ENCODE measurements at places on chromosomes 11 and 22. TPM values are rescaled to one million over a fixed set of nuclear protein-coding genes. Genes with fewer than 3 reads are reported as not detected.
A peak's percentile ranks its signal among the peaks of the same experiment; 100 is the strongest.

DNA sequence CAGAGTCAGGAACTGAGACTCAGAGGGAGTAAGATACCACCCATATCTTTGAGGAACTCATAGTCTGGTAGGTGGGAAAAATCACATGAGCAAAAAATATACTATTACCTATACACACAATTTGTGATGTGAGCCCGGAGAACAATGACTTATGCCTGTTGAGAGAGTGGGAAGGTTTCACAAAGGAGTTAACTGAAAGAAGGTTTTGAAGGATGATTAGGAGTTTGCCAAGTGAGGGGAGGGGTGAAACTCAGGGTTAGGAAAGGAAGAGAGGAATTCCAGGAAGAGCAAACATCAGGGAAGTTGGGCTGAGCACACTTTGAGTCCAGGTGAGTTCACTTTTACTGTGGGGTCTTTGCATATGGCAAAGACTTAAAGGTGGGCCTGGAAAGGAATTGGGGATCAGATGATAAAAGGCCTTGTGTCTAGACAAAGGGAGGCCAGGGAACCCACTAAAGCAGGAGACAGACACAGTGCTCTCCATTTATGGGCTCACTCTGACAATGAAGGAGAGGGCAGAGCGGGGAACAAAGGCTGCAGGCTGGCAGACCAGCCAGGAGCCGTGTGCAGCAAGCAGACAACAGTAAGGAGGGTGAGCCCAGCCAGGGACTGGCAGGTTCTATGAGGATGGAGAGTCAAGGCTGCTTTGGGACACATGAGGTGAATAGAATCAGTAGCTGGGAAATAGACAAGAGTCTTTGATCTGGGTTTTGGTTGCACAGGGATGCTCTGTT, 33.1 kb downstream of the TSPAN18 start:
- no peak for DNase-seq

DNA sequence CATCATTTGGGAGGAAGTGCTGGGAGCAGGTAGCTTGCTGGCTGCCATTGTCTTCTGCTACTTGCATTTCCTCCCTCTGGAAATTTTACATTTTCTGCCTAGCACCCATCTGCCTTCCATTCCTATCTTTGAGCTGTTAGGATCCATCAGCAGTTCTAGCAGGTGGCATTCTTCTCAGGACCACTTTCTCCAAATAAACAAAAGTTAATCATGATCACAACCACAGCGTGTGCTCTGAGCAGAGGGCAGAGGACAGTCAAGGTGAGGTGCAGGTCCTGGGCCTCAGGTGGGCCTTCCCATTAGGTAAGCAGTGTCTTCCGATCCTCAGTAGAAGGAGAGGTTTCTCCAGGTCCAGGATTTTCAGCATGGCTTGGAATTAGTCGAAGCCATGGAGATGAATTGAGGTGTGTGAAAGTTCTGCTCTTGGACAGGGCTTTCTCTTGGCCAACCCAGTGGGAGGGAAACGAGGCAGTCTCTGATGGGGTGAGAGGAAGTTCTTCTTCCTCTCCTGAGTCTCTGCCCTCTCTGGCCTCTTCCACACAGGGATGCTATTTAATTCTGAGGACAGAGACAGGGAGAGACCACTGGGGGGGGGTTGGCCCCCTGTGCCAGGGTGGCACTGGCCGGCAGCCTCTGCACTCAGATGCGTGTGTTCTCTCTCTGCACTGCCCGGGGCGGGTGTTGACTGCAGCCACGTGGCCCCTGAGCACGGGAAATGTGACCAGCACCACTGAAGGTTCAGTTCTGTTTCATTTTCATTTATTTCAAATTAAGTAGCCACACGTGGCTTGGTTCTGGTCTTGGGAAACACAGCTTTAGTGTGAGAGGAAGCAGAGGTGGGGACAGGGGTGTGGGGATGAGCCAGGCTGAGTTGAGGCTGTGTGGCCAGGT, 170.8 kb downstream of the TBC1D22A start:
- DNase-seq, result no peak

The VSIG10L2 gene
- not detected for total RNA-seq

GRCh38 chr11:12600829-12601228, 73.4 kb upstream of the TEAD1 start:
- no peak for DNase-seq

- DNase-seq, result no peak
Measured at GRCh38 chr11:117693344-117693743, 103.7 kb downstream of the DSCAML1 start.

The KRTAP5-8 gene
- not detected for total RNA-seq

The RASGRP2 gene
- 1.3 TPM for total RNA-seq

The ACCS gene
- 2.8 TPM for total RNA-seq

- DNase-seq, result no peak
Measured at GRCh38 chr11:102868339-102868738, 6.4 kb downstream of the MMP12 start.

DNA sequence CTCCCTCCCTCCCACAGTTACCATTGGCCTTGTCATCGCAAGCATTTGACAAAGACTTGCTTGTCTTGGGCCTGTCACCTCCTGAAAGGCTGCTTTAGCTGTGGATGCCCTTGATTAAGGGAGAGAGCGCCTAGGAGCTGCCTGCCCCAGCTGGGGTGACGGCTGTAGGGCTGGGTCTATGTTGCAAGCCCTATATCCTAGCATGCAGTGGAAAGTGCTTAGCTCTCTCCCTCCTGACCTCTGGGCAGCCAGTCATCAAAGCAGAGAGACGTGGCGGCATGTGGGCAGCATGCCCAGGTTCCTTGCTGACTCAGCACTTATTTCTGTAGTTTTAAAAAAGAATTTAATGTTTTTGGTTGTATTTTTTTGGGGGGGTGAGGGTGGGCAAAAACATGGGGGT, 75.9 kb downstream of the BARX2 start:
- no peak for DNase-seq

GRCh38 chr11:126355926-126356897, 726 bp downstream of the ST3GAL4 start:
- peak; percentile 35 for DNase-seq

The SEPTIN3 gene
- under 0.01 TPM for total RNA-seq

- no peak for DNase-seq
Measured at GRCh38 chr11:101816613-101817012, 98.2 kb upstream of the CEP126 start.

GRCh38 chr11:133070021-133070713, 462.1 kb downstream of the OPCML start:
- no peak for DNase-seq

The KCNK7 gene
- total RNA-seq, result under 0.01 TPM

DNA sequence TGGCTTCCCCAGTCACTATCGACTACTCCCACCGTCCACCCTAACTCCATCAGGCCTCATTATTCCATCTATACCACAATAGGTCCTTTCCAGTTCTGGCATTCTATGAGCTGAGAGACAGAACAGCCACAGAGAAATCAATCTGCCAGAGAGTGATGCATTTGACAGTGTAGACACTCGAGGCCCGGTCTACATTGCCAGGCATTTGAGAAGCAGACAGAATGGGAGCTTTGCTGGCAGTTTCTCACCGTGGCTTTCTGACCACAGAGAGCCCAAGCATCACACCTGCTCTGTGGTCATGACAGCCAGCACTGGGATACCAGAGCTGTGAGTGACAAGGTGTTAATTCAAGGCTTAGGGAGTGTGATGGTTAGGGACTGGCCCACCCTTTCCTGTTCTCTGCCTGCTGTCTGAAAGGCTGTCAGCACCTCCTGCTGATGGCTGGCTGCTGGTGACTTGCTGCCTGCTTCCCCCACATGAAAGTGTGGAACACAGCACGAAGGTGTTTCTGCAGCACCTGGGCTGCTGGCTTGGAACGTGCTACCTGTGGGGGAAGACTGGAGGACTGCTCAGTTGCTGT, 137.8 kb downstream of the KIRREL3 start:
- no peak for DNase-seq

DNA sequence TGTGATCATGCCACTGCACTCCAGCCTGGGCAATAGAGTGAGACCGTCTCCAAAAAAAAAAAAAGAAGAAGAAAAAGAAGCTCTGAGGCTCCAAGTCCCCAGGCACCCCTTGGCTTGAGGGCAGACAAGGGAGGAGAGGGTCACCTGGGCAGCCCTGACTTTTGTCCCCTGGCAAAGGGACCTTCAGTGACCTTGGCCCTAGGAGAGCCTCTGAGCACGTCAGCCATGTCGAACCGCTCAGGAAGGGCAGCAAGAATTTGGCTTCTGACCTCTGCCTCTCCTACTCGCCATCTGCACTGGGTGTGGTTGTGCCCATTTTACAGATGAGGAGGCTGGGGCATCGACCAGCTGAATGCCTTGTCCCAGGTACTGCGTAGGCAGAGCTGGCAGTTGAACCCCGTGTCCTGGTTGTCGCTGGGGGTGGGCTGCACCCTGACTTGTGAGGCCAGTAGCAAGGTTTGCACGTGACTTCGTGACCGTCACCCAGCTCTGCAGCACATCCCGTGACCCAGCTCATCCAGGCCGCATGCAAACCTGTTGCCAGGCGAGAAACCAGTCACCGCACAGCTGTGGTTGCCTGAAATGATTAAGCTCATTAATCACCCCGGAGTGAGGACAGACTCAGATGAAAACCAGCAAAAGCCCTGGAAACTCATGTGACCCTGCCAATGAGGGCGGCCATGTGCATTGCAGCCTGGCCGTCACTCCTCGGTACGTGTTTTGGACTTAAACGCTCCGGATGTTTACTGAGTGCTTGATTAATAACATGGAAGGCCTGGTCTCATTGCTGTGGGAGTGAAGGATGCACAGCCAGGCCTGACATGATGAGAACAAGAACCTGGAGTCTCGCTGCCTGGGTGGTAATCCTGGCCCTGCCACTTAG, 47.7 kb upstream of the PPP6R3 start:
- DNase-seq, result peak; percentile 36

GRCh38 chr11:44345781-44346180, 35.8 kb upstream of the ALX4 start:
- no peak for DNase-seq

The OR8D4 gene
- not detected for total RNA-seq

The DDX25 gene
- not detected for total RNA-seq

The SLC22A12 gene
- total RNA-seq, result not detected

DNA sequence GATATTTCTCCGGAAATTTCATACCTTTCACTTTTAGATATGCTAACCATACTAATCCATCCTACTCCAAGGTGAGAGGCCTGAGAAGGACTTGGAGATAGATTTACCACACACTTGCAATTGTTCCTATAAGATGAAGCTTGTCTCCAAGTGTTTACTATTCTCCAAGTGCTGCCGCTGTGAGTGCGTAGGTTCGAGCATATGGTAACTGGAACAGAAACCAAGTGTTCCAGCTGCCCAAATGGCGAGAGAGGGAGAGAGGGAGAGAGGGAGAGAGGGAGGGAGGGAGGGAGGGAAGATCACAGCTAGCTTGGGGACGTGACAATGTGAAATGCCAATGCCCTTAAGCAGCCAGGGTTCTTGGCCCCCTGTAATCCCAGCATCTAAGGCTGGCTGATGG, 21.5 kb downstream of the ASCC2 start:
- no peak for DNase-seq

- no peak for DNase-seq
Measured at GRCh38 chr11:134513585-134514120, 101.6 kb upstream of the B3GAT1 start.

The PVALB gene
- total RNA-seq, result not detected

DNA sequence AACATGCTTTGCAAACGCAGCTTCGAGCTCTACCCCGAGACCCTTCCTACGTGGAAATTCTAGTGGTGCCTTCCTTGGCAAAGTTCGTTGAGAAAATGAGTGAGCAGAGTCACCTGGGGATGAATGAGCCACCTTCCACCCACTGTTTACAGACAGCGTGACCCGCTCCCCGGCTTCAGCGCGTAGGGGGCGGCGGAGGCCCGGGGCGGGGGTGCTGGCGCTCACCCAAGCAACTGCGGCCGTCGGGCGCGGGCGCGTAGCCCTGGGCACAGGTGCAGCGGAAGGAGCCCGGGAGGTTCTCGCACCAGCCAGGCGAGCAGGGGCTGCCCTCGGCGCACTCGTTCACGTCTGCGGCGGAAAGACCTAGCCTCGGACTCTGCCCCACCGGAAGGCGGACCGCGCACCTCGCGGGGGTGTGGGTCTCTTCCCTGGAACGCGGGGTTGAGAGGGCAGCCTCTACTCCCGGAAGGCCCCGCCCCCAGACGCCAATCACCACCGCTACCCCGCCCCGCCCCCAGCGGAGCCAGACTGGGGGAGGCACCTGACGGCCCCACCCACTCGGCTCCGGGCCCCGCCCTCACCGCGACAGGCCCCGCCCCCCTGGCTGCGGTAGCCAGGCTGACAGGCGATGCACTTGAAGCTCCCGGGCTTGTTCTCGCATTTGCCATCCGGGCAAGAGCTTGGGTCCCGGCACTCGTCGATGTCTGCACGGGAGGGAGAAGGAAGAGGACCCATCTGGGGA, 11.8 kb downstream of the LTBP3 start:
- peak; percentile 84 for DNase-seq

The TSPAN18 gene
- total RNA-seq, result 25.3 TPM

Data from lung microvascular endothelial cell (primary cell).